ENCODE measurements at places on chromosomes 2 and 18.

- DNase-seq, result no peak
Measured at GRCh38 chr2:86272111-86272510, 65.3 kb downstream of the REEP1 start.

DNA sequence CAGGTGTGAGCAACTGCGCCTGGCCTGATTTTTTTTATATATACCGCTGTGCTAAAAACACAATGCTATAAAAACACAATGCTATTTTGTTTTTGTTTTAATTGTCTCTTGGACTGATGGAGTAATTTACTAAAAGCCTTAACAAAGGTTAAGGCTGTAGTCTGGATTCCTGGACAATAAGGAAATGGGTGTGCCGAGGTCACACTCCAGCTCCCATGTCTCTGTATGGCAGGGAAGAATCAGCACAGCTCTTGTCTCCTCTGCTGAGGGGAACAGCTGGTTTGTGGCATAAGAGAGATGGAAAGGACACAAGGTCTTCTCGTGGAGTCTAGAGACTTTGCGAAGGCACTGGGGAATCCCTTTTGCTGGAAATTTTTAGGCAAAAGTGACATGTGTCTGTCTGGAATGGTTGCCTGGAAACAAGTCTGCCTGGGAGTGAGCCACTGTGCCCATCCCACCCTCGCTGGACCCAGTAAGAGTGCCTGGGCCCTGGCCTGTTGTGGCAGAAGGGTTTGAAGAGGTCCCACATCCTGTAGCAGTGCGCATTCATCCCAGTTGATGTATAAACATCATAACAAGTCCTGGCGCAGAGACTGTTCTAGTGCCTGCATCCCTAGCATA, 73.1 kb downstream of the MAPK4 start:
- no peak for DNase-seq

- DNase-seq, result no peak
Measured at GRCh38 chr2:85400541-85401463, 9.4 kb downstream of the CAPG start.

- DNase-seq, result no peak
Measured at GRCh38 chr2:22897428-22897827, 487.6 kb upstream of the KLHL29 start.

All from left ventricle myocardium superior (tissue), 1 donor.